ENCODE measurements at places on chromosomes 1 and 21.

- DNase-seq, result no peak
Measured at GRCh38 chr1:12342401-12343003, 112.7 kb downstream of the VPS13D start.

GRCh38 chr1:229237320-229237719 is 33.6 kb upstream of the RAB4A start:
- DNase-seq, result no peak

DNA sequence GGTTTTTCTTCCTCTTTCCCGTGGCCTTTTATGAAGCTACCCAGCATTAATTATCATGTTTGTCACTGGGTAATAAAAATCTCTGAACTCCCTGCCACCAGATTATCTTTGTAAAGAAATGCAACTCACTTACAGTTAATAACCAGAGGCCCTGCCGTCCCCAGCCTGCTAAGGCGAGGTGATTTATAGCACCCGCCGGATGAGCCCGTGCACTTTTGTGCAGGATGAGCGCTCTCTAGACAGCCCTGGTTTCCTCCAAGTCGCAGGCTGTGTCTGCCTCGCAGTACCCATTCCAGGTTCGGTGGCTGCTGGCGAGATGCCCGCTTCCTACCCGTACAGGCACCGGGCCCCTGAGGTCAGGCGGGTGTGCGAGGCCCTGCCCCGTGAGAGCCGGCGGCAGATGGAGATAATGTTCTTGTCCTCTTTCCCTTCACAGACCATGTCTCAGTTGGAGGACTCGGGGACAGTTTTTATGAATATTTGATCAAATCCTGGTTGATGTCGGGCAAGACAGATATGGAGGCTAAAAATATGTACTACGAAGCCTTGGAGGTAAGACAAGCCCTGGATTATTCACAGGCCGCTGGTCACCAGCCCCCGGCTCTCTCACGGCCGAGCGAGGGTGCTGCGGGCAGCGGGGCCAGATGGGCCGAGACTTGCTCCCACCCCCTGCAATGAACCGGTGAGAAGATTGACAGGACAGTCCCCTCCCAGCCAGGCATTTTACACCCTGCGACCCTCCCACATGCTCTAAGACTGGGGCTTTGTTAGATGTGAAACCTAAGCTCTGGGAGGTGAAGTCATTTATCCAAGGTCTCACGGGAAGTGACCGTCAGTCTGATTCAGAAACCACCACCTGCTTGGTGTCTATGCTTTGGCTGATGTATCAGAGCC is 28.5 kb upstream of the SELENON start:
- DNase-seq, result peak; percentile 81

GRCh38 chr1:227794817-227795192 is 20.7 kb upstream of the PRSS38 start:
- no peak for DNase-seq

DNA sequence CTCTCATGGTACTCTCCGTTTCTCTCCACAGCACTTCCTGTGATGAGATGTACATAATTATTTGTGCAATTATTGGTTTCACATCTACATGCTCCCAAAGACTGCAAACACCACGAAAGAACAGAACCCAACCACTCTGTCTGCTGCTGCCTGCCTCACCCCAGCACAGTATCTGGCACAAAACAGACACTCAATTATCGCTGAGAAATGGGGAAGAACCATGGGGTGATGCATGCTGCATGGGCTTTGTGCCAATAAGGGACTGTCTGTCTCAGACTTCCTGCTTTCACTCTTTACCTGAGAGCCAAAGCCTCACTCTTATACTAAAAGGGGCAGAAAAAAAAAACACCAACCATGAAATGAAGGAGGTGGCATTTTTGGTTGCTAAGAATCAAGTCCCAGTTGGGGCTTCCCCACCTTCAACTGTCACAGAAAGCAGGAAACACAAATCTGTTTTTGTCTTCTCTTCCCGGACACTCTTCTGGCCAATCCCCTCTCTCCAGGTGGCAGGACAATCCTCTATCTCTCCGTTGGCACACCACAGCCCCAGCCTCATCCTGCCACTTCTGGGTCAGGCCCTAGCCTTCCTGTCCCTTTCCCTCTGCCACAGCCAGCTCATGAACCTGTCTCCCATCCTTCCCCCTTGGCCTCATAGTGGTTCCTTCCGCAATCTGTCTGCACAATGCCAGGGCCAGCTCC is 82.0 kb downstream of the TGFBR3 start:
- DNase-seq, result no peak

- DNase-seq, result no peak
Measured at GRCh38 chr1:4760088-4760487, 105.7 kb downstream of the AJAP1 start.

DNA sequence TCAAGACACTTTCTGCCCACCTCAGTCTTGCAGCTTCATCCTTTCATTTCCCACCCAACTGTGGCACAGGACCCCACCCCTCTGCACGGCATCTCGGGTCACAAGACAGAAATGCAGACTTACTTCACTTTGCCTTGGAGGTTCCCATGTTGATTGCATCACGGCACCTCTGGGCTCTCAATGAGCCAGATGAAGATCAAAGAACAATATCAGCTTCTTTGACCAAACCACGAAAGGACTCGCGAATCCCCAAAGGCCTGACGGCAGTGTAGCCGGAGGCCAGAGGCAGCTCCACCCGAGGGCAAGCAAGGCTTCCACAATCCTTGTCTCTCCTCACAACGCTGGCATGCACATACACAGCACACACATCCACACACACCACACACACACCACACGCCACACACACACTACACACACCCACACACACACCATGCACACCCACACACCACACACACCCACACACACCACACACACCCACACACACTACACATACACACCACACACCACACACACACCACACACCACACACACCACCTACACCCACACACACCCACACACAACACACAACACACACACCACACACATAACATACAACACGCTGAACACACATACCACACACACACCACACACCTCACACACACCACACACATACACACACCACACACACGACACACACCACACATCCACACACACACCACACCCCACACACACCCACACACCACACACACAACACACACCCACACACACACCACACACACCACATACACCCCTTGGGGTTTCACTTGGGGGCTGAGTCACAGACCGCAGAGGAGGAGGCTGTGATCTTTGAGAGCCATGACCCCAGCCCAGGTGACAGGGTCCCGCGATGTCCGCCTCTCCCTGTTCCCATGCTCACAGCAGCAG is 35.8 kb downstream of the UBASH3A start:
- no peak for DNase-seq

DNA sequence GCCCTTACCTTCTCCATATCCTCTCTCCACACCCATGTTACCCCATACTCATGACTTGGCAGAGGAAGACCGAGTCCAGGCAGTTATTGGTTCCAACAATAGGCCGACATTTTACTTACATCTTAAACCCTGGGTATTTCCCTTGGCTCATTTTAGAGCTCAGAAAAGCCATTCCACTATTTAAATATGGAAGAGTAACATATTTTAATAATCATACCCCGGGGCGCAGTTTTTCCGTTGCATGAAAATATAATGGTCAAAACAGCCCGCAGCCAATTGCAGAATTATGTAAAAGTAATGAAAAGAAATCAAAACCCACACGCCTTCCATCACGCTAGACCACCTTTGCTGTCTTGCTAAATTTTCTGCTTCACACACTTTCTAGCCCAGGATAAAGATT is 48.5 kb downstream of the KAZN start:
- DNase-seq, result no peak

DNA sequence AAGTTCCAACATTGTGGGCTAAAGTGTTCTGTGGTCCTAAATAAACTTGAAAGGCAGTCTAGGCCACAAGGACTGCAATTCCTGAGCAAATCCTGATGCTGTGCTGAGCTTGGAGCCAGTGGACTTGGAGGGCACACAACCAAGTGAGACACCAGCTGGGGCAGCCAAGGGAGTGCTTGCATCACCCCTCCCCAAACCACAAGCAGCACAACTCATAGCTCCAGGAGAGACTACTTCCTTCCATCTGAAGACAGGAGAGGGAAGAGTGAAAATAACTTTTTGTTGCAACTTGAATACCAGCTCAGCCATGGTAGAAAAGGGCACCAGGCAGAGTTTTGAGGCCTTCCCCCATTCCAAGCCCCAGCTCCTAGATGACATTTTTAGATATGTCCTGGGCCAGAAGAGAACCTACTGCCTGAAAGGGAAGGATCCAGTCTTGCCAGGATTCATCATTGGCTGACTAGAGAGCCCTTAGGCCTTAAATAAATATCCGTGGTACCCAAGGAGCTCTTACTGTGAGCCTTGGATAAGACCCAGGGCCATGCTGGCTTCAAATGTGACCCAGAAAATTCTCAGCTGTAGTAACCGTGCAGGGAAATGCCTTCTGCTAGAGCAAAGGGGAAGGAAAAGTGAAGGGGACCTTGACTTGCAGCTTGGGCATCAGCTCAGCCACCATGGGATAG is 35.4 kb upstream of the LRRC8B start:
- DNase-seq, result no peak

GRCh38 chr1:198300451-198300850 is 143.7 kb downstream of the NEK7 start:
- no peak for DNase-seq

DNA sequence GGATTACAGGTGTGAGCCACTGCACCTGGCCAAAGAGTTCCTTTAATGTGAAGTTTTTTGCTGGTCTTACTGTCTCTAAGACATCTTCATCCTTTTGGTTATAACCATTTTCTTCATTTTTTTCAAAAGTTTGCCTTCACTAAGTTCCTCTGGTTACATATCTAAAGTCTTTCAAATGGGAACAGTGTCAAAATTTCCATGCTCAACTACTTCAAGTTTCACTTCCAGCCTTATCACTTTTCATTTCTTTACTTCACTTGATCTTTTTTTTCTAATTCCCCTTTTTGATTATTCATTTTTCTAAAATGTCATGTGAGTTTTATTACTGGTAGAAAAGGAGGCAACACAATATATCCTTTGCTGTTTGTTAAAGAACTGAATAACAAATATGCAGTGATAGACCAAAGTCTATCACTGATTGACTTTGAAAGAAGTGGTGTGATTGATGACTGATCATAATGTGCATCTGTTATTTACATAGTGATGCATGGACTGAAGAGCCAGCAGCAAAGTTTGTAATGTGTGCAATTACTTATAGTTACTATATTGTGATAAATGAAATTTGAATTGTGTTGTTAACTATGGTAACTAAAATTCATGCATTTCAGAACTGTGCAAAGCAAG is 16.0 kb upstream of the ZFYVE9 start:
- DNase-seq, result no peak

GRCh38 chr1:47936916-47937551 is 60.2 kb downstream of the TRABD2B start:
- DNase-seq, result no peak

DNA sequence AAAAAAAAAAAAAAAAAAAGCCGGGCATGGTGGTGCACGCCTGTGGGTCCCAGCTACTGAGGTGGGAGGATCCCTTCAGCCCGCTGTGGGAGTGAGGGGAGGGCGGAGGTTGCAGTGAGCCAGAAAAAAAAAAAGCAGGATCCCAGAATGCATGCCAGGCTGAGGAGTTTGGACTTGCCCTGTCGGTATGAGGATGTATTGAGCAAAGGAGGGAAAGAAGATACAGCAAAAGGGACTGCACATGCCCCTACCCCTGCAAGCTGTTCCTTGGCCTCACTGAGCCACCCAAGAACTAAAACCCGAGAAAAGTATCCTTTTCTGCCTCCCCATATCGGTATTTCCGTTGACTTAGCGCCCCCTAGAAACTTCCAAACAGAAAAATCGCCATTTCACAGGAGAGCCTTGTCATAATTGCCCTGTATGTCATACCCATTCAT is 1.3 kb upstream of the GPATCH4 start:
- no peak for DNase-seq

GRCh38 chr21:45741691-45742090 is 98.2 kb downstream of the PCBP3 start:
- DNase-seq, result no peak

- DNase-seq, result no peak
Measured at GRCh38 chr1:156601892-156602291, 613 bp upstream of the GPATCH4 start.

GRCh38 chr1:112359961-112360767 is 35.9 kb upstream of the CTTNBP2NL start:
- DNase-seq, result no peak

- DNase-seq, result no peak
Measured at GRCh38 chr1:220195701-220196100, 76.6 kb downstream of the RAB3GAP2 start.

DNA sequence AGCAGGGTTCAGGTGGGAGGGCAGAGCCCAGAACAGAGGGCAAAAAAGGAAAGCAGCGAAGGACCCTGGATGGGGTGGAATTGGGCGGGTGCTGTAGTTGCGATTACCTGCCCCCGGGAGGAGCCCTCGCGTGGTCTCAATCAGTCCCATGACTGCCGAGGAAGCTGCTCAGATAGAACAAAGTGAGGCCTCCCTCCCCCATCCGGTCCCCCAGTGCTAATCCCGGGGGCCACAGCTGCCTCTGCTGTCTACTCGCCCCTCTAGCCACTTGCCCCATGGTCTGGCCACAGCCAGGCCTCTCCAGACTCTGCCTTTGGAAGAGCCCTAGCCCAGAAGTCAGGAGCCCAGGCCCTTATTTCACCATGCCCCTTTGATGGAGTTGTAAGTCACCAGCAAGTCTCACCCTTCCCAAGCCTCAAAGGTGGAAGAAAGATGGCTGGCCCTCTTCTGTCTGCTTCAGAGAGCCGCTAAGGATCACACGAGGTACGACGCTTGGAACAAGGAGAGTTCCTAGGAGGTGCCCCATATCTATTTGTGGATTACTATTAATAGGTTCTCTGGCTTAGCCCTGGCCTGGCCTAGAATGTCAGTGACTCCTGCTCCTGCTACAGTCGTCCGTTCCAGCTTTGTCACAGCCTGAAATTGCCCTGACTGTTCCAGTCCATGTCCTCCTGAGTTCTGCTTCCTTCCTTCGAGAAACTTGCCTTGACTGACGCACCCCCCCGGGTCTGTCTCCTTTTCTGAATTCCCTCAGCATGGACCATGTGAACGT is 16.4 kb downstream of the ECHDC2 start:
- peak; percentile 14 for DNase-seq

- no peak for DNase-seq
Measured at GRCh38 chr1:61997123-61997522, 197.5 kb upstream of the L1TD1 start.

DNA sequence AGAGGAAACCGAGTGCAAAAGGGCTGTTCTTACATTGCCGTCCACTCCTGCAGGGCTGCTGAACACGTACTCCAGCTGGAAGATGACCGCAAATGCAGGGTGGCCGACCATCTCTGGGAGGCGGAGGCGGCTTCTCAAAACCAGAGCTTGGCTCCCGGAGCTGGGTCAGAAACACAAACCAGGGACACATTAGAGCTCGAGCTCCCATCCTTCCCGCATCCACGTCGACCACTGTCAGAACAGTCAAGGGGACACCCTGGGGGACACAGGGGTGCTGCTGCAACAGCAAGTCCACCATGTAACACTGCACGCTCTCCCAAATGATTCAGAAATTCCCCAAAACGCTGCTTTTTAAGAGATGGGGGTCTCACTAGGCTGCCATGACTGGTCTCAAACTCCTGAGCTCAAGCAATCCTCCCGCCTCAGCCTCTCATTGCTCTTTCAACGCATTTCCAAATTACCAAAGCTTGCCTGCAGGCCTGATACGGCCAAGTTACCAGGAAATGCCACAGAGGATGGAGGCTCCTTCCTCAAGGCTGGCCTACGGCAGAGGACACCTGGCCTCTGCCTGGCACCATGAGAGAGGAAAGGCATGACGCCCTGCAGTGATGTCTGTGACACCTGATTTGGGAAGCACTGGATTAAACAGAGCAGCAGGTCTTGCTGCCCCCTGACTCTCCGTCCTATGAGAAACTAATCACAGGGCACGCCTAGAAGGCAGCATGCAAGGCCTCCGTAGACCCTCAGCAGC is 45.0 kb downstream of the NPHP4 start:
- no peak for DNase-seq

GRCh38 chr1:58979677-58980076 is 195.8 kb upstream of the JUN start:
- no peak for DNase-seq

GRCh38 chr1:154520333-154520732 is 18.1 kb upstream of the SHE start:
- DNase-seq, result no peak

Measured in DMS 273 treated with DMSO at 0.1 percent for 48 hours (cell line).